ENCODE measurements at places on chromosomes 3 and 15.

DNA sequence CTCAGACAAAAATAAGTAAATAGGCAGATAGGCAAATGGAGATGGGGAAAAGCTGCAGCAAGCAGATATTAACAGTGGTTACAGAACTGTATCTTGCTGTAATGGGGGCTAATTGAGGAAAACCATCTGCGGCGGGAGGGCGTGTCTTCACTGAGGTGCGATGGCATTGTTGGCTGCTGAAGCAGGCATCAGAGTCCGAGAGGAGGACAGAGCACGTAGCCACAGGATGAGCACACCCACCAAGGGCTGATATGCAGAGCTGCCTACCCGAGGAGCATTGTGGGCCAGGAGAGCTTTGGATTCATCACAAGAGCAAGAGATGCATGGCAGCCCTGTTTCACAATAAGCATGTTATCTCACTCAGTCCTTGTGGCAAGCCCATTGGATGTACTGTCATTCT is 30.4 kb downstream of the CHRNA7 start:
- DNase-seq: no peak

GRCh38 chr3:31661286-31661685 is 128.6 kb downstream of the STT3B start:
- no peak for DNase-seq

GRCh38 chr3:31768479-31769125 is 212.5 kb downstream of the OSBPL10 start:
- peak; percentile 49 for DNase-seq

- DNase-seq: no peak
These were observed 27.2 kb upstream of the SLC25A36 start for GRCh38 chr3:140914384-140914945.

DNA sequence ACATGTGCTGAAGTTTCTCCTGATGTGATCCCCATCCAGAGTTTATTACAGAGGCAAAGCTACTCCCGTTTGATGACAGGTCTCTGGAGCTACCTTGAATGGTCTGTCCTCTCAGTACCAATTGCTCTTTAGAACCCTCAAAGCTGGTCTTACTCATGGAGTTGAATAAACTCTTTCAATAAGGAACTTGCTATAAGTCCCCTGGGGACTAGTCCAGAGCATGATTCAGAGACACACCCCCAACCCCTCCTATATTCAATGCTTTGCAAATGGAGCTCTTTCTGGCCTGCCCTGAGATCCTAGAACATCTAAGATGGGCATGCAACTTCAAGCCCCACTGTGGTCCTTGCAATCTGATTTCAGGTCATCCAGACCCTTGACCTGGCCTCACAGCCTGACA is 23.9 kb upstream of the TPM1 start:
- DNase-seq: no peak

- no peak for DNase-seq
These were observed 8.0 kb downstream of the OR5K3 start for GRCh38 chr3:98398513-98398912.

DNA sequence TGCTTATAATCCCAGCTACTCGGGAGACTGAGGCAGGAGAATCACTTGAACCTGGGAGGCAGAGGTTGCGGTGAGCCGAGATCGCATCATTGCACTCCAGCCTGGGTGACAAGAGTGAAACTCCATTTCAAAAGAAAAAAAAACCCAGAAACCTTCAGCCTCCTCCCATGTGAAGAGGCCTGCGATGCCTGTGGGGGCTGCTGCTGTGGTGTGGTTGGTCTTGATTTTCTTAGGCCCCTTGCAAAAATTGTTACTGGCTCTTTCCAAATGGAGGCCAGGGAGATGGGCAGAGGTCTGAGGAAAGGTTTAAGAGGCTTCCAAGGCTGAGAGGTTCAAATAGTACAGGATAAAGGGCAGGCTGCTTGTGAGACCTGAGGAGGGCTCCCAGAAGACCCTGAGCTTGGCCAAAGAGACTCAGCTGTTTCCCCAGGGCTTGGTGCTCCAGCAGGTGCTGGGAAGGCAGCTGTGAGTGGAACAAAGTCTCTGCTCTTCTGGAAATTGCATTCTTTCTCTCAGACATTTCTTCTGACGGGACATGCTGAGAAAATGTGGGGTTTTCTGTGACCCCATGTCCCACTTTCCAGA is 18.4 kb downstream of the GCSAM start:
- no peak for DNase-seq

GRCh38 chr3:11660242-11660641 is 16.5 kb upstream of the VGLL4 start:
- no peak for DNase-seq

DNA sequence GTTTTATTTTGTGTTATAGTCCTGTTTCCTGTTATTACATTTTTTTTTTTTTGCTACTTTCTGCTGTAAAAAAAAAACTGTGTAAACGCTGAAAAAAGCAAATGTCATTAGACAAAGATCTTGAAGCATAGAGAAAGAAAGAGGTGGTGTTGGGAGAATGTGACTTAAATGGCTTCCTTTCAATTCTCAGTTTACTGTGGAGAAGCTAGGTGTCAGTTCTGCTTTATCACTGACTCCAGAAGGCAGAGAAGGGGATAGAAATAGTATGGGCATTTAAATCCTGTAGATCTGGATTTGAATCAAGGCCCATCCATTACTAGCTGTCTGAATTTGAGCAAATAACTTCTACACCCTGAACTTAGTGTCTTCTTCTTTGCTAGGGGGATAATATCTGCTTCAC is 23.0 kb downstream of the PPM1L start:
- DNase-seq: no peak

DNA sequence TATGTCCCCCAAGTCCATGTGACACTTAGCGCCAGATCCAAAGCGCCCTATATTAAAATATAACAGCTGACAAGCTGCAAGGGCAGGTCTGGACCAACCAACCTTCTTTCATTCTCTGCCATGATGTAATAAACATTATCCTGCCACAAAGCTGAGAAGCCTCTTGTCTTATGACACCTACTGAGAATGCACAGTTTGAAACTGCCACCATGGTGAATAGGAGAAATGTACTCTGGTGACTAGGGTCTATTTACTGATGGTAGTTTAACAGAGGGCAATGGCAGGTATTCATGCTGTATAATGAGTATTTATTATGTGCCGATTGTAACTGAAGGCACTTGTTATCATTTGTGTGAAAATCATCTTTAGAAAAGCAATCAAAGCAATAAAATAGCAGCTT is 634.0 kb downstream of the OTOL1 start:
- DNase-seq: no peak

DNA sequence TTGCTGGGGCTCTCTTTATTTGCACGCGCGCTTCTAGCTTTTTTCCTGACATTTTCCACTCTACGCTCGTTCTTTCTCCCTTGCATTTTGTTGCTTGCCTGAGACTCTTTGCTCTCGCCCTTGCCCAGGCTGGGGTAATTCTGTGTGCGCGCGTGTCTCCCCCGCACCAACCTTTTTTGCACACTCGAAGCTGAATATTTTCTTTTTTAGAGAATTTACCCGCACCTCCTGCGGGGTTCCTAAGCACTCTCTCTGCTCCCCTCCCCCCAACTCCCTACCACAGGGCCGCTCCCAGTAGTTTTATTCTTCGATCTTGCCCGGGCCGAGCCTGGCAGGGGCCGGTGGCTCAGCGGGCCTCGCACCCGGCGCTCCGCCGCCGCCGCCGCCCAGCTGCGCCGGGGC is 732 bp downstream of the FAM43A start:
- no peak for DNase-seq

GRCh38 chr15:93585012-93585411 is 496.0 kb upstream of the RGMA start:
- DNase-seq: no peak

DNA sequence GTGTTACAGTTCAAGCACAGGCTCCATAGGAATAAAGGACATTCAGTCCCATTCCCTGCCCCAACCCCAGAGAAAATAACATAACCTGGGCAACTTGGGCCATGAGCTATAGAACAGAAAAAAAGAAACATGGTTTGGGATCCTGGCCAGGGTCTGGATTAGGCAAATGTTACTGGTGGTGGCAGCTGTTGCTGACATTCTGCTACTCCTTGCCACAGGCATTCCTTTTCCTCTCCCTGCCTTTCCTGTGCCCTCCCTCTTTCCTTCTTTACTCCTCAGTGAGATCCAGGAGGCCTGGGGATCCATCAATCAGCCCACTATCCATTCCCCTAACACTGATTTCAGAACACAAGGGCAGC is 129.1 kb downstream of the NTRK3 start:
- no peak for DNase-seq

- no peak for DNase-seq
These were observed 6.4 kb upstream of the ANKRD63 start for GRCh38 chr15:40289140-40289775.

GRCh38 chr3:12230877-12231276 is 58.0 kb upstream of the PPARG start:
- DNase-seq: no peak

- no peak for DNase-seq
These were observed 894.0 kb downstream of the NTRK3 start for GRCh38 chr15:87362531-87362930.

- no peak for DNase-seq
These were observed 85.1 kb upstream of the OCA2 start for GRCh38 chr15:28184166-28184565.

GRCh38 chr3:196179380-196180308 is 31.6 kb downstream of the ZDHHC19 start:
- DNase-seq: no peak

- DNase-seq: no peak
These were observed 283.4 kb upstream of the VEPH1 start for GRCh38 chr3:157786618-157787017.

DNA sequence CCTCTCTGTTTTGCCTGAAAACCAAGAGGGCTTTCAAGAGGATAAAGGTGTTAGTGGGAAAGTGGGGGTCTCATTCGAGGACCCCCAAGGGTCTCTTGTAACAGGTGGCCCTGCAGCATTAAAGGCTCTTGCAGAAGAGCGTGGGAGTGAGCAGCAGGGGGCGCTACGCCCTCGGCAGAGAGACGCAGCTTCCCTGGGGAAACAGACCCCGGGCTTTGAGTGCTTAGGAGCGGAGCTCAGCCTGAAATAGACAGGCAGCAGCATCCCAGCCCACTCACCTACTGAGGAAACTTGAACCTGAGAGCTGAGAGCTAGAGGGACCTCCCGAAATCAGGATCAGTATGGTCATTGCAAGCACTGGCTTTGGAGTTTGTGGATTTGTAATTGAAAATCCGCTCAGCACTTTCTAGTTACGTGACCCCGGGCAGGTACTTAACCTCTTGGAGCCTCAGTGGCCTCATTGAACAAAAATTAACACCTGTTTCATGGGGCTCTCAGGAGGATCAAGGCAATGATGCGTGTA is 25.7 kb downstream of the RPLP1 start:
- no peak for DNase-seq

- no peak for DNase-seq
These were observed 332.6 kb downstream of the LSAMP start for GRCh38 chr3:116112696-116113095.

- no peak for DNase-seq
These were observed 625.4 kb downstream of the NTRK3 start for GRCh38 chr15:87631093-87631492.

DNA sequence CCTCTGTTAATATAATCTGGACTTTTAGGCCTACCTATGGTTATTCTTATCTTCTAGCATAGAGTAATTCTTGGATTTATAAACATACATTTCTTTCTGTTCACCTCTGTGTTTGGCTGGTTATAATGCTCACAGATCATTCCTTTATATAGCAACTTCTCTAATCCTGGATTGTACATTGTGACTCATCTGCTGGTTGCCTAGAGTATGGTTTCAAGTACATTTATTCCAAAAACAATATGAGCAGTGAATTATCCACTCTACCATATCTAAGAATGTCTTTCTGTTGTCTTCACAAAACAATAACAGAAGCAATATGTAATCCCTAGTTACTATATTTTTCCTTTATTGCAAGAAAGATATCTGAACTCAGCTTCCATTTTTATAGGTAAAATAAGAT is 35.3 kb downstream of the FSIP1 start:
- no peak for DNase-seq

DNA sequence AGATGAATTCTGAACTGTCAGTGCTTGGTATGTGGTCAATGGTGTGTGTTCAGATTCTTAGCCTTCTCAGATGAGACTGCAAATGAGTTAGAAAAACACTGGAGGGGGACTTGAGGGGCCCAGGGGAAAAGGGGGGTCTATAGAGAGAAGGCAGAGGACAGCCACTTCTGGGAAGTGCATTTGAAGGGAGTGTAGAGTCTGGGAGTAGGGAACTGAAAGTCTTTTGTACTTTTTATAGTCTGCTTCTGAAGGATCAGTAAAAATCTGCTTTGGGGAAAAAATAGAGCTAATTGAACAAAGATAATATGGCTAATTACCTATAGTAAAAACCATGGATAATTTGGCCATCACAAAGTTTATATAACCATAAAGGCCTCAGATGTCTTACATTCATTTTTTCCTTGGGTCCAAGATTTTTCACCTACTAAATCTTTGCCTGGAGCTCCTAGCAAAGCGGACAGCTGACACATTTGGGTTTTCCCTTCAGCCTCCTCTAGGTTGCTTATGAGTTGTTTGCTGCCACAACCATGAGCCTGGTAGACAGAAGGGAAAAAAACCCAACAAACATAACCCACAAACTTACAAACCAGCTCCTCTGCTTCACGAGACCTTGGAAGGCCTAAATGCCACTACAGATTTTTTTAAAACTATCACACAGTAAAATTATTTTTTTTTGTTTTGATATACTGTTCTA is 48.8 kb downstream of the CD86 start:
- no peak for DNase-seq

- DNase-seq: no peak
These were observed 67.4 kb downstream of the LRIG1 start for GRCh38 chr3:66433522-66433782.

GRCh38 chr3:66037330-66037985 is 1.3 kb downstream of the MAGI1 start:
- DNase-seq: peak; percentile 55

DNA sequence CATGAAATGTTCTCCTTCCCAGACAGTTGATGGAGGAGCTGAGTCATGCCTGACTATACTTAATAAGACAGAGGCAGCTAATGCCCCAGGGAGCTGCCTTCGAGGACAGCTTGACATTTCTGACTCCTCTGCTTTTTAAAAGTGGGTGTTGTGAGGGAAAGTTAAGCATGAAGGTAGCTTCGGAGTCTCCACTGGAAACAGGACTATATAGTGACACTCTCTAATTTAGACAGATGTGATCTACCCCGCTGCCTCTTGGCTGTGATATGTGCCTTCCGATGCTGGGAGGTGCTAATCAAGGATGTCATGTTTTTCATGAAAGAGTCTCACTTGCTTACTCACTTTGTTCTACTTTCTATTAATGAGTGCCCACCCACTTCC is 72.7 kb downstream of the IL1RAP start:
- no peak for DNase-seq

DNA sequence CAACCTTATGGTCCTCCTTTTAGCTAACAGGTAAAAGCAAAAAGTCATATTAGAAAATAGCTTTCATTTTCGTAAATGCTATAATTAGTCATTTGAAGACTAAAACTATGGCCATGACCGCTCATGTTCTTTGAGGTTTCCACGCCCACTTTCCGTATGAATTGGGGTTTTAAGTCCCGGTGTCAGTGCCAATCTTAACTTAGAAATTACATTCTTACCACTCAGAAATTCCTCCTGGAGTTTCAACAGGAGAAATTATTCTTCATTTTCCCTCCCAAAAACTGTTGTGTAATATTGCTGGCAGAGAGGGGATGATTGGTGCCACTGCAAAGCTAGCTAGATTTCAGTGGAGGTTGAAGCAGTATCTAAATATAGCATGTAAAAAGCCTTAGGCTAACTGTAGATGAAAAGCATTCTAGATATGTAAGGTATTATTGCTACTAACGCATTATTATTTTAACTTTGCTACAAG is 71.0 kb upstream of the MDFIC2 start:
- no peak for DNase-seq

- peak; percentile 69 for DNase-seq
These were observed 461.5 kb upstream of the PPP2R3A start for GRCh38 chr3:135503760-135504686.

GRCh38 chr15:51181905-51182304 is 87.2 kb upstream of the TNFAIP8L3 start:
- DNase-seq: peak; percentile 18

All from ureter (tissue), 1 donor.